ENCODE measurements at places on chromosomes 5 and 9. TPM values are rescaled to one million over a fixed set of nuclear protein-coding genes. Genes with fewer than 3 reads are reported as not detected.

The AP3B1 gene
- 14.3 TPM for total RNA-seq

The HDHD3 gene
- total RNA-seq = 7.2 TPM

DNA sequence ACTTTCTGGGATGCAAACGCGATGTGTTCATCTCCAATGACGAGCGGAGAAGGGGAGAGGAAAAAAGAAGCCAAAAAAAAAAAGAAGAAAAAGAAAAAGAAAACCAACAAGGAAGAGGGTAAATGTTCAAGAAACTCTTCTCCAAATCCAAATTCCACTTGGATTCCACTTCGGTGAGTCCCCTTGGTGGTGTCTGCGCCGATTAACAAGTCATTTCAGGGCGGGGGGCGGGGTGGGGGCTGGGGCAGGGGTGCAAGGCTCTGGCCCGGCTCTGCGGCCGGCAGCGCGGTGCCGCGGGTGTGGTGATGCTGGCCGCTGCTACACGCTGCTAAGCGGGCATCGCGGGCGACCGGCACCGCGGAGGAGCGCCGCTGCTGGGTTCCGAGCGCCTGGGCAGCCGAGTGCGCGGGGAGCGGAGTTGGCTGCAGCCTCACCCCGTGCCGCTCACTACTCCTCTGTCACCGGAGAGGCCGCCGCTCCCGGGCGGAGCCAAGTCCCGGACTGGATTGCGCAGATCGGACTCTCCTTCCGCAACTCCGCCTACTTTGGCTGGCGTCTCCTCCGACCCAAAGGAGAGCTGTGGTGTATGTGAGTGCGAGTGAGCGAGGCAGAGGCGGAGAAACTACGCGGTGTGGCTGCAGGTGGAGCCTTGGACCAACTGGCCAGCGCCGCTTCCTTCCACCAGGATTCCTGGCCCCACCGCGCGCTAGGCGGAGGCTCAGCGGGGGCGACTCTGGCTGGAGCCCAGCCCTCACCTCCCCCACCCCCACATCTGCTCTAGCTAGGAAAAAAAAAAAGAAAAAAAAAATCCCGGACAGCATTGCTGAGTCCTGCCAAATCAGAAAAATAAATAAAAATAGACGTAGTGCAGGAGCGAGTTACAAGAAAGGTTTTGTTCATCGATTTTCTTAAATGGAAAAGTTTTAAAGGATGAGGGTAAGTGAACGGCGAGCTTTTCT is at the start of gene SEMA6A:
Gene SEMA6A (minus strand): TSS at position 457 of the 959 bp plus-strand sequence. CDS start 69,879 bp downstream, outside the sequence.
- peak within 1 kb of the TSS; percentile 99 for H3K4me3 ChIP-seq
- H3K36me3 ChIP-seq = no peaks in the 10 kb centered on the region
- peaks cover 26% of the 10 kb centered on the region for H3K27me3 ChIP-seq
- H3K4me1 ChIP-seq = peaks cover 6% of the 10 kb centered on the region
- peak; percentile 98 for DNase-seq

The SNCB gene
- 3.7 TPM for total RNA-seq
